ENCODE measurements at places on chromosomes 12 and 14.
A peak's percentile ranks its signal among the peaks of the same experiment; 100 is the strongest.

DNA sequence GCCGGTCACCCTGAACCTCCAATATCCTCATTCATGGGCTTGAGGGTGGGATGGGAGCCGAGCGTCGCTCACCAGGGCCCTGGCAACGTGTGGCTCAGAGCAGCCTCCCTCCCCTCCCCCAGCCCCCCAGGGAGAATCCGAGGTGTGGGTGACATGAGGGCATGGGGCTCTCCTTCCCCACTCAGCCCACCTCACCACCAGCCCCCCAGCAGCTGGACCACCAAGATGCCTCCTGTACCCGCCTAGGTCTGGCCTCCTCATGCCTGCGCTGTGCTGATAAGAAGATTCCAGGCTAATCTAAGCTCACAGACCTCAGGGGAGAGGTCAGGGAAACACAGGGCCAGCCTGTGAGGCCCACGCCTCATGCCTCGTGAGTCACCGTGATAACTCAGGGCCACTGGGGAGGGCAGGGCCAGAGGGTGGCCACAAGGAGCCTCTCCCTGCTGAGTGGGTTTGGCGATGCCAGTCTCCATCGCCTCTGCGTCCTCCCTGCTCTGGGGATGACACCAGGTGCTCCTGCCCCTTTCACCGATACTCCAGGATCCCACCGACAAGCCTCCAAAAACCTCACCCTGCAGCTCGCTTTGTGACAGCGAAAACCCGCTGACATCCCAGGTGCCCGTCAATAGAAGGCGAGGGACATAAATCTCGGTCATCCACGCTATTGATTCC, 56.9 kb downstream of the TESC start:
- DNase-seq = peak; percentile 59

GRCh38 chr14:34234258-34234657, 227.8 kb downstream of the SPTSSA start:
- no peak for DNase-seq

- no peak for DNase-seq
Observed at GRCh38 chr14:96263347-96264199, 7.6 kb downstream of the BDKRB1 start.

DNA sequence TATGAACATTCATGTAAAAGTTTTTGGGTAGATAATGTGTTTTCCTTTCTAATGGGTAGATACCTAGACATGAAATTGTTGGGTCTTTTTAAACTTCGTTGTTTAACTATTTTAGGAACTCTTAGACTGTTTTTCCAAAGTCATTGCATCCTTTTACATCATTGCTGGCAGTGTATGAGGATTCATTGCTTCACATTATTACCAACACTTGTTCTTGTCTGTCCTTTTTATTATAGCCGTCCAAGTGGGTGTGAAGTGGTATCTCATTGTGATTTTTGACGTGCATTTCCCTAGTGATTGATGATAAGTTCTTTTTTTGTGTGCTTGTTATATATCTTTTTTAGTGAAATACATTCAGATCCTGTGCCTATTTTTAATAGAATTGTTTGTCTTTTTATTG, 39.4 kb downstream of the USP15 start:
- no peak for DNase-seq

DNA sequence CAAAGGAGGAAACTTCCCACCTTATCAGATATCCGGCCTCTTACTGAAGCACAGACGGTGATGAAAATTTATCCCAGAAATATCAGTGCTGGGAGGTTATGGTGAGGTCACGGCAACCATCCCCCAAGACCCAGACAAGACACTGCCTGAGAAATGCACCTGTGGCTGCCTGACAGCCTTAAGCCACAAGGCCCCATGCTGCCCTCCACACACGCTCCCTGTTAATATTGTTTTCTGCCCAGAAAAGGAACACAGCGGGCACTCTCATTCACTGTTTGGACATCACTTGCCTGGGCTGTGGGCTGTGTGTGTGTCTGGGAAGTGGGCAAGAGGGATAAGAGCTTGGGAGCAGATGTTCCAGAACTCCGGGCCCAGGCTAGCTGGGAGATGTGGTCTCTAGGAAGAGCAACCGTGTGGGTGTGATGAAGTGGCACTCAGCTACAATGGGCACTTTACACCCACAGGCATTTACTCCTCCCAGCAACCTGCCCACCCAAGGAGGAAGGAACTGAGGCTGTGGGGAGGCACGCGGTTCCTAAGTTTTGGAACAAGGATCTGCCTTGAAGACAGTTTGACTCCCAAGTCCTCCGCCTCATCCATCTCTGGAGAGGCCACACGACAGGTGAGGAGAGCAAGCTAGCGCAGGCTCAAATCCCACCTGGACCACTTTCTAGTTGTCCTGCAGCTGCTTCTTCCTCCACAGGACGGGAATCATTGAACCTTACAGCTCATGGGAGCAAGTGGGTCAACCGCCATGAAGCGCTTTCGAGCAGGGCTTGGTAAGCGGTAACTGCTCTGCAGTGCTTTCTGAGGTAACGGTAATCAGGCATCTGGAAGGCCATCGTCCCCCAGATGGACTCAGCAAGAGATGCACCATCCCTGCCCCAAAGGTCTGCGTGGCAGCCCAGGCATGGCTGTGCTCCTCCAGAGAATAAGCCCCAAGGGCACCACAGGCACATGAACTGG, 91.4 kb downstream of the CHGA start:
- DNase-seq = no peak

DNA sequence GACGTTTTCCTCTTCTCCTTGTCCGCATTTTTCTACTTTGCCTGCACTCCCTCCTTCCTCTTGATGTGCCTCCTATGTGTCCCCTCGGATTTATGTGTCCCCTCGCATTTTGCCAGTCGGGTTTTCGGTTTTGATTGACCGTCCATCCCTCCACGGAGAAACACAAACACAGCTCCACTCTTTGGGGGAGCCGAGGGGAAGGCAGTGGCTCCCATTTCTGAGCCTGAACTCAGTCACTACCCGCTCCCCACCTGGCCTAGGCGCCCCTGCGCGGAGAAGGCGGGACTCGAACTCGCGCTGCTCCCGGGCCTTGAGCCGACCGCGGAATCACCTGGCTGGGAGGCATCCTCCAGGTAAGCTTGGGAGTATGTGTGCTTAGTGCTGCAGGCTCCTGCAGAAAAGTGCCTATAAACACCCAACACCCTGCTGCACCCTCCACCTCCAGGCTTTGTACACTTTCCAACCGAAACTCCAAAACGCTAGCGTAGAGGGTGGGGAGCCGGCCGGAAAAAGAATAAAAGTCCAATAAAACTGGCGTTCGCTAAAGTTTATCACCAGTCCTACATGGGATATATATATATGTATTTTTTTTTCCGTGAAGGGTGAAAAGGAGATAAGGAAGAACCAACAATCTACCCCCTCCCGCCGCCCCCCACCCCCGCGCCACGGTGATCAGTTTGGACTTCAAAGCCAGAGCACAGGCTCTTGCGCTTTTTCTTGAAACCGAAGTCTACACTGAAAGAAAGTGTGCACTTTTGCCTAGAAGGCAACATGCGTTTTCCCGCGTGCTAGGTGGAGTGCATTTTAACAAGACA, 3.3 kb upstream of the CCND2 start:
- DNase-seq = peak; percentile 54

DNA sequence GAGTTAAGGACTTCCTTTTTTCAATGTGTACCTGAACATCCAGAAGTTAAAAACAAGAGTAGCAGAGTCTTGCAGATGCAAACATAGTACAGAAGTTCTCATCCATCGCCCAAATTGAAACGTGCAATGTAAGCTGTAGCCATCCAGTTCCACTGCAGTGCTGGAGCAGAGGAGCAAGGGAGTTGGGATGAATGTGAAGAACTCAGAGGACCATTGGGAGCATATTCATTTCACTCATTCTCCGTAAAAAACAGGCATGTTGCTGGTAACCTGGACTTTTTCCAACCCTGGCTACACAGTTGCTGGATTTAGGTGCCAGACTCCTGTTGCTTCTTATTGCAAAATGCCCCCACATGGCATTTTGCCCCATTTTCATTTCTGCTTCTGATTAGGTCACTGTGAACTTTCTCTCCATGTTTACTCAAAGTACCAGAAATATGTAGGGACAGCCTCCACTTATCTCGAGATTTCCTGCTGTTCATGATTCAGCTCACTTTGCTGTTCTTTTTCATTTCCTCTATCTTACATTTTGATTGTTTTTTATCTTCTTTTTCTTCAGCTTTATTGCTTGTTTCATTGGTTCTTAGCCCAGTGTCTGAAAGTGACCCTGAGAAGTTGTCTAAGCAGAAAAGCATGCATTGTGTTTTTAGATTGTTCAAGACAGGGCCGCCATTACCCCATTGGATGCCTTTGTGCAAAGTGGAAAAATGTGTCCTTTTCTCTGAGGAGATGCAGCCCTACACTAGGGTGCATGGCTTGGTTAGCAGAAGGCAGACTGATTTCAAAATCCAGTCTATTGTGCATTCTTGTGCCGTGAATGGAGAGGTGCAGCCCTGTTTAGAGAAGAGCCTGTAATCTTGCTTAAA, 109.0 kb upstream of the AMIGO2 start:
- DNase-seq = no peak

Data from mesendoderm (in vitro differentiated cells).